NCI-H1417 treated with DMSO at 0.1 percent for 48 hours (cell line): ENCODE measurements at places on chromosomes 3 and 15.
A peak's percentile ranks its signal among the peaks of the same experiment; 100 is the strongest.

DNA sequence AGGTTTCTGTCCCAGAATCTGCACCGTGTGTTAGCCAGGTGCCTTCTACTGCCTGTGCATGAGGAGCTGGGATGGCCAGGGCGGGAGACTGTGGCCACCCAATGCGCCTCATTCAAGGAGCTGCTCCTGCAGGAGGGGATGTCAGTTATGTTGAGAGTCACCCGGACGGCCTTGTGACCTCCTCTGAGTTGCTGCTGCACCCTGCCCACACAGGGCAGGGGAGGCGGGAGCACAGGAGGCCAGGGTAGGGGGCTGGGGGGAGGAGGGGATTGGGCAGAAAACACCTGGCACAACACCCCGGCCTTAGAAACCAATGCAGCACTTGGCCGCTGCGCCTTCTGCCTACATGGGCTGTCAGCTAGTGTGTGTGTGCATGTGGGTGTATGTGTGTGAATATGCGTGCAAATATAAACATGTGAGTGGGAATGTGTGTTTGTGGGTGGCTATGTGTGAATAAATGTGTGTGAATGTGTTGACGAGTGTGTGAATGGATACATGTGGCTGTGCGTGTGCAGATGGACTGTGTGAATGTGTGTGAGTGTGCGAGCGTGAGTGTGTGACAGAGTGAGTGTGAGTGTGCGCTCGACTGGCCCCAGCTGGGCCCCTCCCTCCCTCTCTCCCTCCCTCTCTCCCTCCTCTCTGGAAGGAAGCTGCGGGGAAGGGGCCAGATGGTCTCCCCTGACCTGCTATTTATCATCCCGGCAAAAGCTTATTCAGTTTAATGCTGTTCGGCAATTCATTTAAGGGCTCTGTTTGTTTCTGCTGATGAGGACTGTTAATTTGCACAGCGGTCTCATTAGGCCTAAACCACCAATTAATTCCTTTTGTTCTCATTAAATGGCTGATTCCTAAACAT is 106.9 kb downstream of the TLE3 start:
- DNase-seq, result peak; percentile 45

- DNase-seq, result no peak
These were observed 127.4 kb downstream of the PCCB start for GRCh38 chr3:136377508-136377907.

DNA sequence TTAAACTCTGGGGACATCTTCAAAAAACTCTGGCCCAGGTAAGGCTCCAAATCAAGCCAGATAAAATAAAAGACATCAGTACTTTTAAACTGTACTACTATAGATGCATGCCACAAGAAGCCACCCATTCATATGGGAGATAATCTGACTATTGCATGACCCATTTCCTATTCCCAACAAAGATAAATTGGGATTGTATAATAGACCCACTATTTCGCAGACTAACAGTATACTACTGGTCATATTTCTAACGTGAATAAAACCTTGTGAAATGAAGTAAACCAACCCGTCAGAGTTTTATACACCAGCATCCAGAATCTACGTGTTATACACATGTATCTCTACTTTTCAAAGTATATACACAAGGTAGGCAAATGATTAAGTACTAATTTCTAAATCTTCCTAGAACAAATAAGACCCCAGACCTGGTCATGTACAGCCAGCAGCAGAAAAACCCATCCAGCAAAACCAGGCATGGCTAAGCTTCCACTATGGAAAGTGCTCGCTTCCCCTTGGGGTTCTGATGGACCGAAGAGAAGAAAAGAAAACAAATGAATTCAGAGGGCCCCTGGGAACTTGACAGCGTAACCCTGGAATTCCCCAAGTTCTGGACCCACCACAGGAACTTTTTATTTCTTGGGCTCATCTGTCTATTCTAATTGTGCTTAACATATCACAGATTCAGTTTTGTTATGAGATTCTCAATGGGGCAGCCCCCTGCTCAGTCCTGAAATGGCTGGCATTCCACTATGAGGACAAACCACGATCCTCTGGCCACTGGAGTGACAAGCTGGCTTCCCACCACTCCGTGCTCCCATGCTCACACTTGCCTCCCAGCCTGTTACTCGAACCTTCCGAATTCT is 69.1 kb downstream of the MB21D2 start:
- no peak for DNase-seq

DNA sequence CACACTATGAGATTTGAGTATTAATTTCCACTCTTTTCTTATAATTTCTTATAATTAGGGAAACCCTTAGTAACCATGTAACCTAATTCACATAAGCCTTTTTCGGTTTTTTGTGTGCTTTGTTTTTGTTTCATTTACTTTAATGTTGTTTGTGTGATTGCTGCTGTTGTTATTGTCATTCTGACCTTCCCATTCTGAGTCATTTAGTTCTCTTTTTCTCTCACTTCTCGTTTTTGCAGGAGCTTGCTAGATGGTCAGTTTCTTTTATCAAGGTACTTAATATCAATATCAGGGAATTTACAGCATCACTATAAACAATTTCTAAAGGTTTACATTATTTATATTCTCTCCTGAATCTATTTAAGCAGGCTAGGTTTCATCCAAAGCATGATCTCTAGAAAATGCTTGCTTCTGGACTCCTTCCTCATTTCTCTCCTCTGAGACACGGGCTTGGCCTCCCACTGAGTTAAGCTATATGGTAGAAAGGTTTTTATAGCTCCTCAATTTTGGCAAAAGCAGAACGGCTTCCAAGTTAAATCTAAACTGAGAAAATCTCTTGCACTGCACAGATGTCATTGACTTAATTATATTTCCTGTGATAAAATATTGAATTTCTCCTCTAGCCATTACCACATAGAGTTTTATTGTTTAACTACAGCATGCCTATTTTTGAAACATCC is 534.2 kb downstream of the NSUN3 start:
- DNase-seq, result no peak

- no peak for DNase-seq
These were observed 214.6 kb upstream of the UBE2E2 start for GRCh38 chr3:22988566-22988965.
